Stimulated activated memory B cell treated with anti-CD40 and anti-IgM and Interleukin-4, amounts not matched to agents 10 μg/mL and 1 μg/mL and 100 μg/mL, for 72 hours (primary cell): ENCODE measurements at places on chromosomes 2 and 18.

DNA sequence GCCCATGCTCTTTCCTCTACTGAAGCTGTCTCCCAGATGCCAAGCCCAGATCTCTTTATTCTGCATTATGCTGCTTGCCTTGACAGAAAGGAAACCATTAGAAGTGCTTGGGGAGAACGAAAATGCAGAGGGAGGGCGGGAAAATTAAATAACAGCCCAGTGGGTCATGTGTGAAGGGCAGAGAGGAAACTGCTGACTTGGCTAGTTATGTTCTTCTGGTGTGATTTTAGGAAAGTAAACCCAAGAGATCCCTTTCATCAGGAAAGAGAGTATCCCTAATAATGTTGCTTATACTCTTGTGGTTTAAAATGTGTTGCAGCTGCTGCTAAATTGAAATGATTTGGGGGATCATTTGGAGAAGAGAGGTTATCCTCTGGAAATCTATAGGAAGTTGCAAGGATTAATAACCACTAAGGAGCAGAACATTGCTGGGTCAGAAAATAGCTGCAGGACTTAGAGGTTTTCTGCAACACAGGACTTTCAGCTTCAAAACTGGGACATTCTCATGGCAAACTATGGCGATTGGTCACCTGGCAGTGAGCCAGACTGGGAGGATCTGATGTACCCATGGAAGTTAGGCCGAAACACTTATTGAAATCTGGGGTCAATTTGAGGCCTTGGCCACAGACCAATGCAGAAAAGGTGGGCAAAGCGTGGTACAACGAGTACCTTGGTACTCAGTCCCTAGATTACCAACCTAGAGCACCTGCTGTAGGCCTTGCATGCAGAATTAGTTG is 172.2 kb downstream of the TMEM247 start:
- no peak for ATAC-seq

GRCh38 chr2:85797921-85798320 is 44.1 kb downstream of the ATOH8 start:
- no peak for ATAC-seq

DNA sequence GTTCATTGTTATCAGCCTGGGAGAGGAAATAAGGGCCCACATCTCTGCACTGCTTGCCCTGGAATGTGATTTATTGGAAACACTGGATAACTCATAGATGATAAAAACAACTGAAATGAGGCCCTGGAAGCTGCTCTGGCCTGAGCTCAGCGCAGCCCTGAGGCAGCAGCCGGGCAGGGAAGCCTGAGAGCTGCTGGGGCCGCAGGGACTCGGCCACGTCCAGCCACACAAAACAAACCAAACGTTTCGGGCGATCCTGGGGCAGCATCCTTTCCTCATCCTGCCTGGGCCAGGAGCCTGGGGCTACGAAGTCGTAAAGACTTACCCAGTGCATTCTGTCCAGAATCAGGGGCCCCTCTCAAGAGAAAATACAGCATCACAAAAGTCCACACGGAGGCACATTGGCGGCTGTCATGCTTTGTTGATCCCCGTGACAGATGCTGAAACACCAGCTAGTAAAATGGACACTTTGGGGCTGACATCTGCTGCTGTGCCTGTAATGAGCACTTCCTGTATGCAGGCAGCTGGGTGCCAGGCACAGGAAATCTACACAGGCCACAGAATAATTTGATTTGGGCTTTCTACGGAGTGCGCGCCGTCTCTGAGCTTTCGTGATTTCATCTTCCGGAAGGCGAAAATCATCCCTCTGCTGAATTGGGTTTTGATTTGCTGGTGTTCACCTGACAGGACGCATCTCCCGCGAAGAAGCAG is 250.6 kb downstream of the EIPR1 start:
- ATAC-seq: no peak

GRCh38 chr2:30686669-30687068 is 120.6 kb downstream of the CAPN13 start:
- no peak for ATAC-seq

- ATAC-seq: no peak
Measured at GRCh38 chr2:173358616-173359015, 3.9 kb downstream of the CDCA7 start.

GRCh38 chr2:201777869-201778268 is 2.9 kb downstream of the ALS2 start:
- ATAC-seq: no peak

DNA sequence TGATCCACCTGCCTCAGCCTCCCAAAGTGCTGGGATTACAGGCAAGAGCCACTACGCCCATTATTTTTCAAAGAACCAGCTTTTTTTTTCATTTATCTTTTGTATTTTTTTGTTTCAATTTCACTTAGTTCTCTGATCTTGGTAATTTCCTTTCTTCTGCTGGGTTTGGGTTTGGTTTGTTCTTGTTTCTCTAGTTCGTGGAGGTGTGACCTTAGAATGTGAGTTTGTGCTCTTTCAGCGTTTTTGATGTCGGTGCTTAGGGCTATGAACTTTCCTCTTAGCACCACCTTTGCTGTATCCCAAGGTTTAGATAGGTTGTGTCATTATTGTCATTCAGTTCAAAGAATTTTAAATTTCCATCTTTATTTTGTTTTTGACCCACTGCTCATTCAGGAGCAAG is 86.7 kb upstream of the MSTN start:
- ATAC-seq: no peak

- no peak for ATAC-seq
Measured at GRCh38 chr2:237734905-237735623, 63.5 kb upstream of the RBM44 start.

- no peak for ATAC-seq
Measured at GRCh38 chr18:47928466-47928865, 2.0 kb downstream of the SMAD2 start.

DNA sequence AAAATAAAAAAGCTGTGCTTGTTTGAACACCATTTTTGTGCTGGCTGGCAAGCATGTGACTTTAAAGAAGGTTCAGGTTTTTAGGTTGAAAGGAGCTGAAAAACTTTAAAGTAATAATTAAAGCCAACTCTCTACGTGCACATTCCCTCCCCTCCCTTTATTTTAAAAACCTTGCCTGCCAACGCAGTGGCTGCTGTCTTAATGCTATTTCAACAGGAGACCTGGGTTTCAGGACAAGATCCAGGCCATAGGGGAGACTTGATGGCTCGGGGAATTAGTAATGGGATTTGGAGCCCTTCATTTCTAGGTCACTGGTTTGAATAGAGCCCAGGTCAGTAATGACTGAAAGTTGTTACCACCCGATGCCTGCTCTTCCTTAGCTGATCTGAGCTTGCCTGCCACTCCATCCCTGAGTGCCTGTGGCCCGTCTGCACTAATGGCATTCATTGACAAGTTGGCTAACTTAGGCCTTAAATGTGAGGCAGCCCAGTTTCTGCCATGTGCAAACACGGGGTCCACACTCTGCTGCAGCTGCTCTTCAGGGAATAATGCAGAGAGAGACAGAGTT is 1233.2 kb upstream of the ZEB2 start:
- ATAC-seq: no peak
